ENCODE measurements at places on chromosomes 4 and X.
A peak's percentile ranks its signal among the peaks of the same experiment; 100 is the strongest.

DNA sequence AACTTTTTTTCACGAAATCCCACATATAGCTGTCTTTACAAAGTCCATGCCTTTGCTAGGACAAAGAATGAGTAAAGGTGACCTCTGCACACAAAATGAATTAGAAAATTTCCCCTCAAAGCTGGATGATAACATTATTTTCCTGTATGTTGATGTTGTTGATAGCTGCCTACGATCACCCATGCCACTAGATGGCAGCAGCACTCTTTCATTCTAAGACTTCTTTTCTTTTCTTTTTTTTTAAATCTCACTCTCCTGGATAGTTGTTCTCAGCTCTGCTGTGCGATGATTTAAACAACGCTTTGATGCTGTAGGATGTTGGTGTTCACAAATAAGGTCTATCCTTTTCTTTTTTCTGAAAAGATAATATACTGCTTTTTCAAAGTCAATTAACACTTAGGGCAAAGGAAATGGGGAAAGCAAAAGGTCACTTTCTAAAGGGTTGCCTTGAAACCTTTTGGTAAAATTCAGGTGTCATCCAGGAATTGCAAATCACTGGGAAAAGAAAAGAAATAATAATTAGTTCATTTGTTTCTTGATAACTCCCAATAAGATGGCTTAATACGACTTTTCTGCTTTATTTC is 266.8 kb downstream of the C4orf33 start:
- peak; percentile 90 for DNase-seq

GRCh38 chrX:123215397-123216089 is 31.5 kb downstream of the GRIA3 start:
- DNase-seq: peak; percentile 5

DNA sequence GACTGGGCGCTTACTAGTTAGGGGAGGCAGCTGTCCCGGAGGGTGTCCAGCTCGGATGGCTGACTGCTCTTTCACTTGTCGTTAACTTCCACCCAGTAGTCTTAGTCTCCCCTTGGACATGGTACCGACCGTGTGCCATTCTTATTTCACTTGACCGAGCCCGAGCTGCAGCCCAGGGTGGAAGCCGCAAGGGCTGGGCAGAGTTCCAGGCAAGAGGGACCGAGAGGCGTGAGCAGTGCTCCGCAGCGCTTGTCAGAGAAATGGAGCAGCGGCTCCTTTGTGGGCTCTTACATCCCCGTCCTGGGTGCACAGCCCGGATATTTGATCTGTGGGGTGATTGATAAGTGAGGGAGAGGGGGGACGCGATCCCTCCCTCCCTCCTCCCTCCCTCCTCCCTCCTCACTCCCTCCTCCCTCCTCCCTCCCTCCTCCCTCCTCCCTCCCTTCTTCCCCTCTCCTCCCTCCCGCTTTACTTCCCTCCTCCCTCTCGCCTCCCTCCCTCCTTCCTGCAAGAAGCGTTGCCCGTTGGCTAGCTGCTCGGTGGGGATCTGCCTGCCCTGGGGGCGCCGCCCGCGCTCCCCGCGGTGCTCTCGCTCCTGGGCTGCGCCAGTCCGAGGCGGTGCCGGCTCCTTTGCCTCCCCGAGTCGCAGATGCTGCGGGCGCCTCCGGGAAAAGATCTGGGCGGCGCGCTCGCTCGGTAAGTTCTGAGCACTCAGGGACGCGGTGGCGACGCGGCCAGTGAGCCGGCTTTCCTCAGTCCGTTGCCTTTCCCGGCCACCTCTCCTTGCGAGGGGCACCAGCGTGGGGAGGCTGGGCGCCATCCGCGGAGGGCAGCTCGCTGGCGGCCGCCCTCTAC is at the start of gene SLITRK2:
SLITRK2 (plus strand) TSS at position 499 of the 855 bp plus-strand sequence. CDS start 4,597 bp downstream, outside the sequence.
- no peak for DNase-seq

DNA sequence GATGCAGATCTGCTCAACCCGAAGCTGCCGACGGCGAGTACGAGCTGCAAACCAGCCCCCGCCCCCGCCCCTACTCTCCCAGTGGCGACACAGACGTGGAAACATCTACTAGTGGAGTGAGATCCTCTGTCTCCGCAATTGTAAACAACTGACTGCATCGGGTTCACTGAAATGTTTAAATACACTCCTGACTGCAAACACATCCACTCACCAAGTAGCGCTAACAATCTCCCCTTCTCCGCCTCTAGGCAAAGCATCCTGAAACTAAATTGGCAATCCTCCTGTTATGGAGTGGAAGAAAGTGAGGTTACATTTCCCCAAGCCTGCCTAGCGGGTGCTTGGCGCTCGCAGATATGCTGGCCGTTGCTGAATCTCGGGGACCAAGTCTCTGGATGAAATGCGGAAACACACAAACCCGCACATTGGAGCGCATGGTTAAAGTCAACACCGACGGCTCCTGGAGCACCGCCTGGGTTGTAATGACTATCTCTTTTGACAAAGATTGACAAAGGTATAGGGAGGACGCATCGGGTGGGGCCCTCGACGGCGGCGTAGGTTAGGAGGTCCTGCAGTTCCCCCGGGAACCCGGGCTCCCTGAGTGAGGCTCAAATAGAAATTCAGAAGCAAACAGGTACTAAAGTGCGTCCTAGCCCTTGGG is 117.0 kb upstream of the TEX13C start:
- peak; percentile 51 for DNase-seq

DNA sequence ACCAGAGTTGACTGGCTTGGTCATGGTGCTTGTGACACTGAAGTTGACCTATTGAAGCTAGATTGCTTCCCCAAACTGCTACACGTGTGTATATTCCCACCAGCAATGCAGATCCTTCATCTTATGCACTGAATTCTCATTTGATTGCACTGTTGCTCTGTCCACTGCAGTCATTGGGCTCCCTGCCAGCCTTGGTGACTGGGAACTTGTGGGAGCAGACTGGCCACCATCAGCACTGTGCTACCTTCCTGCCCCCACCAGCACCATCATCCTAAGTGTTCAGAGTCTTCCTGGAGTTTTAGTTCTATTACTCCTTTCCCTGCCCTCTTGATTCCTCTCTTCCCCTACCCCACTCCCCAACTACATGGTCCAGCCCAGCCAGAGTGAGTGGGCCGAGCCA is 117.7 kb upstream of the PRPS2 start:
- no peak for DNase-seq

DNA sequence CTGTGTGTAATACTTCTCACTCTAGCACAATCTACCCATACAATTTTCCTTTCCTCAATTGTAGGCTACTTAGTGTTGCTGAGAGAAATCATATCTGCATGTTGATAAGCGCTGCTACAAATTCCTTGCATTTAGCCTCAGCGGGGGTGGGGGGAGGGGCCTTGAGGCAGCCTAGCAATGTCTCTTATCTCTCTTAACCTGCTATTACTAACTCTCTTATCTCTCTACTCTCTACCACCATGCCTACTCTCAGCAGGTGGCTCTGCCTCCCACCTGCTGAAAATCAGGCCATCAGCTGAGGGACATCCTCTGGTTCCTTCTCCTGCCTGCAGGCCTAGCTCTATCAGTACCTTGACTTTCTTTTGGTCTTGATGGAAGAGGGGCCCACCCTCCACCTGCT is 98.9 kb downstream of the GPR82 start:
- peak; percentile 5 for DNase-seq

DNA sequence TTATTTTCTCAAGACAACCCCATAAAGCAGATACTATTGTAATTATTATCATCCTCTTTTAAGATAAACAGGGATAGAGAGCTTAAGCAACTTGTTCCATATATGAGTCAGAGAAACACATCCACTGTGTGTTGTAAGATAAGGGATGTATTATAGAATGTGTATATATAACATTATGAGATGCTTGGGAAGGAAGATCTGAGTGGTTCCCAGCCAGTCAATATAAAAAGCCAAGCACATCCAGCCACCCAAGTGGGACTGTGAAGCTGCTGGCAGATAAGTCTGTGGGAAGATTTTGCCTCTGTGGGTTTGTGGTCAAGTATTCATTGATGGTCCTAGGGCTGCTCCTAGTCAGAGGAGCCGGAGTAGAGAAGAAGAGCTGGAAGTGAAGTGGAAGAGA is 16.5 kb upstream of the BMPR1B start:
- DNase-seq: peak; percentile 33

DNA sequence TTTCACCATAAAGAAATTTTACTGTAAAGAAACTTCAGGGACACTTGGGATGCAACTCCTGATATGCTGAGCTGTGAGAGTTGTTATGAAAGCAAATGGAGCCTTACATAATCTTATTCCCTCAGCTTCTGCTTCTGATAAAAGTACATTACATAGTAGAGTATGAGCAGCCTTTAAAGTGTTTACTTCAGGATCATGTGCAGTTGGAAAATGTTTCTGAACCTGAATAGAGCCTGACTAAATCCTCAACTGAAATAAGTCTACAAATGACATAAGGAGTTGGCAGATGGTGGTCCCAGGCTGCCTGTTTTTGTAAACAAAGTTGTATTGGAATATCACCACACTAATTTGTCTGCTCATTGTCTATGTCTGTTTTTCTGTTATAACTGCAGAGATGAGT is 19.3 kb downstream of the RASSF6 start:
- no peak for DNase-seq

DNA sequence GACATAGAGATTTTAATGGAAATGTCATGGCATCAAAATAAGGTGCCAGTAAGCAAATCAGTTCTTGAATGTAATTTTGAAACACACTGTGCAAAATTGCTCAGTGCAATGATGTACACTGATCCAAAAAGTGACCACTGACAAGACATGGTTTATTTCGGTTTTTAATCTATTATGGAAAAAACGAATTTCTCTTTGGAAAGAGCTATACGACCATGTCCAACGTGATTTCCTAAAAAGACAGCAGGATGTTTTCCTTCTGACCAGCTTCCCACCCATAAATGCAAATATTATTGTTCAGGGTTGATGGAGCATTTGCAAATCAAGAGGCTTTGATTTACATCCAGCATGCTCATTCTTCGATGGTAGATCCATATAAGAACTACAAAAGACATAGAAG is 17.1 kb upstream of the MAGEA1 start:
- no peak for DNase-seq

DNA sequence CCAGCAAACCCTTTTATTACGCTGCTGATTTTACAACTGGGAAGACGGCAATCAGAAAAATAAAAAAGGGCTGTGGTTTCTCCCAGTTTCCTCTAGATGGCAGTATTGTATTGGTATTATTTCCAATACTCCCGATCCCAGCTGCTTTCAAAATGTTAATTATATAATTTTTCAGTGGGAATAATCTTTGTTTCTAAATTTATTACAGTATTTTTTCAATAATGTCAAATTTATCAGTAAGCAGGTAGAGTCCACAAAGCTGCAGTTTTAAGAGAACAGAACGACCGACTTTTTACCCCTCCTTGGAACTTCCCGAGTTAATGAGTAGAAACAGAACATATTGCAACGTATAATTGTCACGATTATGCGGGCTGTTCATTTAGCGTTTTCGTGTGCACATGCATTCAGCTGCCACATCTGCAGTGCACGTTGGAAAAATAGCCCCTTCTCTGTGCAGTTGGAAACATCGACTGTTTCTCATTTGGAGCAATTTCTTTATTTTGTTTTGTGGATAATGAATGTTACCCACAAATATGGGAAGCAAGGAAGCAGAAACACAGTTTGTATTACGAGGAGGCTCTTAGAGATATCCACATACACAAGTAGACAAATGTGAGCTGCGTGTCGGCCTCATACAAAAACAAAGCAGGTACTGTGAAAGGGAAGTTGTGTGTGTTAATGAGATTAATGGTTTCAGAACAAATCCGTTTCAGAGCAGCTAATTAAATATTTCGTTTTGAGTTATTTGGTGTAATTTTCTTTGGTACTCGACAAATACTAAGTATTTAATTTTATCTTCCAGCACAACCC is 188.0 kb downstream of the STIM2 start:
- DNase-seq: peak; percentile 73

DNA sequence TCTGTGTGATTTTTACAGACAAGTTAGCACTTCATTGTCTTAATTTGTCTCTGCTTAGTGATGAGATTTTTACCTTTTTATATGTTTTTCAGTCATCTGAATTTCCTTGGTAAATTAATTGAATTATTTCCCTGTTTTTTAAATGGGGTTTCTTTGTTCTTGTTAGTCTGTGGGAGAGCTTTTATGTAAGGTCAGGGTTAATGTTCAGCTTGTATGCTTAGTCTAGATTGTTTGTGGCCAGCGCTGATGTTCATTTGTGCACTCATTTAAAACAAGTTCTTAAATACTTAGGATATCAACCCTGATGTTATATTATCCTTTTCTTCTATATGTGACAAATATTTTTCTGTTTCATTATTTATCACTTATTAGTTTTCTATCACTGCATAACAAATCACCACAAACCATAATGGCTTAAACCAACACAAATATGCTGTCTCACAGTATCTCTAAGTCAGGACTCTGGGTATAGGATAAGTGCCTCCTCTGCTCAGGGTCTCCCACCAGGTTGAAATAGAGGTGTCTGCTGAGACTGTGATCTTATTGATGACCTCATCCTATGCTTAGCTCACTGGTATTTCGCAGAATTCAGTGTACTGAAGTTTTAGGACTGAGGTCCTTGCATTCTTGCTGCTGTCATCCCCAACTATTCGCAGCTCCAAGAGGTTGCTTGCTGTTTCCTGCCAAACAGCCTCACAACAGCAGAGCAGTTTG is 53.2 kb downstream of the ATP10D start:
- no peak for DNase-seq

- DNase-seq: no peak
Observed at GRCh38 chr4:73693811-73694210, 46.6 kb upstream of the CXCL8 start.
